ENCODE measurements at places on chromosomes 16 and 17.

DNA sequence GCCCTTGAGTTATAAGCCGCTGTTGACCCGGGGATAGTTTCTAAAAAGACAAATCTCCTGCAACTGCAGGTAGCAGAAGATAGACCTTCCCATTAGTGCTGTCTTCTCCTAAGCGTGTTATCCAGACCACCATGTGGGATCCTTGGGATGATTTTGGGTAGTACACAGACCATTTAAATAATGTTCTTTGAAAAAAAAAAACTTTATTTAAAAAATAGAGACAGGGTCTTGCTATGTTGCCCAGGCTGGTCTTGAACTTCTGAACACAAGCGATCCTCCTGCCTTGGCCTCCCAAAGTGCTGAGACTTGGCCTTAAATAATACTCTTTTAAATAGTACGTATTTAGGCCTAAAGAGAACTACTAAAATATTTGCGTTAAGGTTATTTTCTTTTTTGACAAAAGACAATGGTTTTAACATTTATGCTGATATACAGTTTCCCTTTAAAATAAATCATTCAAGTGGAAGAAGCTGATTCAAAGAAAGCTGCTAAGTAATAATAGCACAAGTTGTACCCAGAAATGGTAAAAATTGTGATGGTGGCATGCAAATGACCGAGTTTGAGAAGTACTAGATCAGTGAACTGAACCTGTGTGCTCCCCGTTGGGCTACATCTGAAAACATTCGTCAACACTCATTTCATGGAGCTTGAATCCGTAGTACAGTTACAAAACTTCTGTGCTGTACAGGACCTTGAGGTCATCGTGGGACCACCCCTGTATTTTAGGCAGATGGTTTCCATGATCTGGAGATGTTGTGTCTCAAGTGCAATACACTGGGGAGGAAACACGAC, 24.0 kb downstream of the SMARCE1 start:
- no peak for DNase-seq

- DNase-seq: no peak
Observed at GRCh38 chr16:52721331-52721730, 174.4 kb upstream of the TOX3 start.

- no peak for DNase-seq
Observed at GRCh38 chr17:63826468-63827001, 696 bp upstream of the PSMC5 start.

- no peak for DNase-seq
Observed at GRCh38 chr17:66840061-66840460, 5.1 kb downstream of the CACNG5 start.

GRCh38 chr16:57128771-57129389, 36.5 kb downstream of the CPNE2 start:
- no peak for DNase-seq

DNA sequence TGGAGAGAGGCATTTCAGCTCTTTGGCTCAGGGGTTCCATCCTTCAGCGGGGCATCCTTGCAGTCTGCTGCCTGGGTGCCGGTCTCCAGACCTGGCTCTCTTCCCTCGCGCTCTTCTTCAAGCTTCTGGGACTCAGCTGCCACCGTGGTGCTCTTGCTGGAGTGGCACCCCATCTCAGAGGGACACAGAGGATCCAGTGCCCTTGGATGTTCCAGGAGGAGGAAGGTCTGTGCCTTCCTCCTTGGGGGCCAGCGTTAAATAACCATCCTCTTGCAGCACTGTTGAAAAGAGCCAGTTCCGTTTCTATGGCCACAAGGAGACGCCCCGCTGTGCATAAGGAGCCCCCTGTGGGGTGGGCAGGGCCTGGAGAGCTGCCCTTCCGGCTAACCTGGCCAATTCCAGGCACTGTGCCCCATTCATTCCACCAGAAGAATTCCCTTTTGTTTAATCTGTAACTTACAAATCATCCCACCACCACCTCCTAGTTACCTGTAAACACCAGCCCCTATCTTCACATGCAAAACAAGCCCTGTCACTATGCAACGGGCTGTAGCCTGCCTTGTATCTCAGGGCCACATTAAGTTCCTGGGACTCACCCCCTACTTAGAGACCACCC, 8.6 kb downstream of the CHD9NB start:
- no peak for DNase-seq

- no peak for DNase-seq
Observed at GRCh38 chr17:30000755-30001257, 59.4 kb downstream of the EFCAB5 start.

DNA sequence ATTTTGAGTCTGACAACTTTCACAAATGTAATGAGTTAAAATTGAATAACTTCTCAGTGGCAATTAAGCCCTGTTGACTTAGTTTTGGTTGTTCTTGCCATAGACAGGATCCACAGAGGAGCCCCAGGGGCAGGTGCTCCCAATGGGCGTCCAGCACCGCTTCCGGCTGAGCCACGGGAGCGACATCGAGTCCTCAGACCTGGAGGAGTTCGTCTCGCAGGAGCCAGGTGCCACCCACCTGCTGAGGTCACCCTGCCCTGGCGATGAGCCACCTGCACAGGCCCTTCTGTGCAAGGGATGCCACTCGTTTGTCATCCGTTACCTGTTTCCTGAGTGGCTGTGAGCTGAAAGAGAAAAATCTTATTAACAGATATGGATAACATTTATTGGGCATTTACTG, 10.7 kb downstream of the CCDC40 start:
- DNase-seq: no peak

DNA sequence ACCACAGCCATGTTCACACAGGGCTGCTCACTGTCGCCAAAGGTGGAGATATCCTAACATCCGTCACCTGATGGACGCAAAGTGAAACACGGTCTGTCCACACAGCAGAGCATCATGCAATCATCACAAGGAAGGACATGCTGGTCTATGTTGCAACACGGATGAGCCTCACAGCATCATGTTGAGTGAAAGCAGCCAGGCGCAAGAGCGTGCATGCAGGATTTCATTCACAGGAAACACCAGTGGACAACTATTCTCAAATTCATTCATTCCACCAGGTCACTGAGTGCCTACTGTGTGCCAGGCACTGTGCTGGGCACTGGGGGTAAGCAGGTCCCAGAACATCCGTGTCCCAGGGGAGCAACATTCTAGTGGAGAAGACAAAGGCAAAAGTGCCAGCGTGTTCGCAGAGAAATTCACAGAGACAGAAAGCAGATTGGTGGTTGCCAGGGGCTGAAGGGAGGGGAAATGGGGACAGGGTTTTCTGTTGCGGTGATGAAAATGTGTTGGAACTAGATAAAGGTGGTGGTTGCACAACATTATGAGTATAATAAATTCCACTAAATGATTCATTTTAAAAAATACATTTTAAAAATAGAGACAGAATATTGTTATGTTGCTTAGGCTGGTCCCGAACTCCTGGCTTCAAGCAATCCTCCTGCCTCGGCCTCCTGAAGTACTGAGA, 22.7 kb upstream of the KCNJ12 start:
- DNase-seq: no peak

DNA sequence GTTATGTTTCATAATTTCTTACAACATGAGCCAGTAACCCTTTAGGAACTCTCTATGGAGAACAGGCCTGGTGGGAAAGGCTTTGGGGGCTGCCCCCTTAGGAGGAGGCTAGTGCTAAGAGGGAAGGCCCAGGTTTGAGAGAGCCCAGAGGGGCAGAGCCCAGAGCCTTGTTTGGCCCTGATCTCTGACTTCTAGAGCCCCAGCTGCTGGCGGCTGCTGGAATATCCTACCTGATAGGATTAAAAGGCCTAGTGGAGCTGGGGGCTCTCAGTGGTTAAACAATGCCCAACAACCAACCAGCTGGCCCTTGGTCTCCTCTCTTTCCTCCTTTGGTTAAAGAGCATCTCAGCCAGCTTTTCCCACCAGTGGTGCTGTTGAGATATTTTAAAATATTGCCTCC, 54.1 kb downstream of the IGF2BP1 start:
- DNase-seq: no peak

DNA sequence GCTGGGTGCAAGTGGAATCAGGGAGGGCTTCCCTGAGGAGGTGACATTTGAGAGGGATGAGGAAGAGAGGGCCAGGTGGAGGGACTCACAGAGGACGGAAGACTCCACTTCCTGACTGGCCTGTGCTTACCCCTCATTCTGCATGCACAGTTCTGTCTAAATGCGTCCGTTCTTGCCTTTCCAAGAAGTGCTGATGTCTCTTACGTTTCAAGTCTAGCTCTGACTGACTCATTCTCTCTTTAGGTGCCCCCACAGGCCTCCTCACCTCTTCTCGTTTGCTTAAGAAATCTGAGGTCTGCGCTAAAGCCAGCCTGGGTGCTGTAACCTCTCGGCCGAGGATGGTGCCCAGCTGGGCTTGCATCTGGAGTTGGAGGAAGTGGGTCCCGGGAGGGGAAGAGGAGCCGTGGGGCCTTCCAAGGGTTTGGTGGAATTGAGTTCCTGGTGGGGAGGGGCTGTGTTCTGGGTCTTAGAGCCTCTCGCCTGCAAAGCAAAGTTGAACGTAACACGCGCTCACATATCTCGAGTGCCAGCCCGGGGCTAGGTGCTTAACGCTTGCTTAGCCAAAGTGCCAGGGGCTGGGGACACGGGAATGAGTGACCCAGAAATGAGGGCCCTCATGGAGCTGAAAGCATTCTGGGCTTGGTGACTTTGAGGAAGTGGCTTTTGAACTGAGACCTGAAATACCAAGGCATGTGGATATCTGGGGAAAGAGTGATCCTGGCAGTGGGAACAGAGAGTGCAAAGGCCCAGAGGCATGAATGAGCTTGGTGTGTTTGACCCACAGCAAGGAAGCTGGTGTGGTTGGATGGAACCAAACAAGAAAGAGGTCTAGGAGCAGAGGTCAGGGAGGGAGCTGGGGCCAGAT, 4.8 kb downstream of the IL4R start:
- DNase-seq: no peak

DNA sequence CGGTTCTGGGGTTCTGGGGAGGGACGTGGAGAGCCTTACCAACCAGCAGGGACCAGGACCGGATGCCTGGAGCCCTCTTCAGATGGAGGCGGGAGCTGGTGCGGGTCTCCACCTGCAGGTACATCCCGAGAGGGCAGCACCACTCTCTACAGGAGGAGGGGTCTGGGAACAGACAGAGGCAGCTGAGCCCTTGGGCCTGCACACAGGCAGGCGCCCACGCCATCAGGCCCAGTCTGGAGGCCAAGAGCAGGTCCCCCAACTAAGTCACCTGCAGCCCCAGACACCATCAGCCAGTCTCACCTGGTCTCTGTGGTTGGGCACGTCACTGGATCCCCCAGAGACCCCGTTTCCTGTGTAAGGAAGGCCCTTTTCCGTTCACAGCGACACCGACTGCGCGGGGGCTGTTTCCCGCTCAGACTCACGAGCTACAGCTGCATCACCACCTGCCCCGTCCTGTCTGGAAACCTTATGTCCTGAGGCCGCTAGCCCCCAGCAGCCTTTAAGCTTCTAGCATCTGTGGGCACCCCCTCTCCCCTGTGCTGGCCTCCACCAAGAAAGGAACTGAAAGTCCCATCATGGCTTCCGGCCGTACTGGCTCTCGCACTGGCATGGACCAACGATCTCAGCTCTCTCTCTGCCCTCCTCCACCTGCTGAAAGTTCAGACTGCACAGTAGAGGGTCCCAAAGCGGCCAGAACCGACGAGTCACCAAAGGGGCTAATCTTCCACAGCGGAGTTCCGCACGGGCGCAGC, 1.2 kb downstream of the CYBC1 start:
- no peak for DNase-seq

DNA sequence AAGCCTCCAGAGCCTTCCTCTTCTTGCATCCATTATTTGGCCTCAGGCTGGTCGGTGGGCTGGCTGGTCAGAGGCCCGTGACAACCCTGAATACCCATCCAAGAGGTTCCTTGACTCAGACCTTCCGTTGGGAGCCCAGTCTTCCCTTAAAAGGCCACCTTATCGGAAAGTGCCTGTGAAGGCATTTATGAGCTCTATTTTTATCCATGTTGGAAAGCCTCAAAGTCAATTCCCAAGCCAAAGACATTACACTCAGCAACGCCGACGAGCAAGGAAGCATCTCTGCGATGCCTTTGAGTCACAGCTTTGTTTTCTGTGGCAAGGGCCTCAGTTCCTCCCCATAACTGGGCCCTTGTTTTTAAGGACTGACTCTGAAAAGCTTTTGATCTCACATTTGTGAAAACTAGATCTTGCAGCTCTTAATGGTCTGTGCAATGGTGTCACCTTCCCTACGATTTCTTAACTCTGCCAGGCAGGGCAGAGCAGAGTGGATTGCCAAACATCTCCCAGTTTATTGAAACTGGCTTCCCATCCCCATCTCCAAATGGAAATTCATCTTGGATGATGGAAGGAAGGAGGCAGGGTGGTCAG, 13.3 kb upstream of the SPOP start:
- no peak for DNase-seq
